ENCODE measurements at places on chromosomes 3 and 15.

GRCh38 chr3:138362538-138362937 is 14.2 kb downstream of the MRAS start:
- DNase-seq: no peak

- no peak for DNase-seq
Measured at GRCh38 chr3:197216914-197217313, 81.5 kb downstream of the DLG1 start.

DNA sequence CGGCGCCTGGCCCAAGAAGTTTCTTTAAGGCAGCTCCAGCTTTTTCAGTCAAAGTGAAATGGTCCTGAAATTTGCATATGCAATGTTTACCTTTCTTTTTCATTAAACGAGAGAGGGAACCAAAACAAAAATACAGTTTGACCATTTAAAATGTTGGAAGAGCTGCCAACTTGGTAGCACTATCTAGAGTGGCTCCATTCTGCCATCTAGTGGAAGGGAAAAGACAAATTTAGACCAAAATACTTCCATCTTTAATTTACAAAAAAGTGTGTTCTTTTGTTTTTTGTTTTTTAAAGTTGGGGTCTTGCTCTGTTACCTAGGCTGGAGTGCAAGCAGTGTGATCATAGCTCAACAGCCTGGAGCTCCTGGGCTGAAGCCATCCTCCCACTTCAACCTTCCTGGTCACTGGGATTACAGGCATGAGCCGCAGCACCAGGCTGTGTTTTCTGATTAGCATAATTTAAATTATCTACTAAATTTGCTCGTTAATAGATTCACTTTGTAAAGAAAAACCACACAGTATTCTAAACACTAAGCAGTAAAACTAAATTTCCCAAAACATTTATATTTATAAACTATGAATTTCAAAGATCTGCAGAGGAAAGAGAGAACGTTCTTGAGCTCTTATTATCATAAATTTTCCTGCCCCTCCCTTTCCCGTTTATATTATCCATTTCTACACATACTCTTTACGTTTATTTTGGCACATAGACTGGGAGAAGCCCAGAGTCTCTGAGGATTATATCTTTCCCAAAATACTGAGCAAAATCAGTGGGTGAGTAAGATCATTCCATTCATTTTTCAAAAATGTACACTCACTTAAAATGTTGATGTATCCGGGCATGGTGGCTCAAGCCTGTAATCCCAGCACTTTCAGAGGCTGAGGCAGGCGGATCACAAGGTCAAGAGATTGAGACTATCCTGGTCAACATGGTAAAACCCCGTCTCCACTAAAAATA is 15.4 kb upstream of the RFC4 start:
- DNase-seq: no peak

DNA sequence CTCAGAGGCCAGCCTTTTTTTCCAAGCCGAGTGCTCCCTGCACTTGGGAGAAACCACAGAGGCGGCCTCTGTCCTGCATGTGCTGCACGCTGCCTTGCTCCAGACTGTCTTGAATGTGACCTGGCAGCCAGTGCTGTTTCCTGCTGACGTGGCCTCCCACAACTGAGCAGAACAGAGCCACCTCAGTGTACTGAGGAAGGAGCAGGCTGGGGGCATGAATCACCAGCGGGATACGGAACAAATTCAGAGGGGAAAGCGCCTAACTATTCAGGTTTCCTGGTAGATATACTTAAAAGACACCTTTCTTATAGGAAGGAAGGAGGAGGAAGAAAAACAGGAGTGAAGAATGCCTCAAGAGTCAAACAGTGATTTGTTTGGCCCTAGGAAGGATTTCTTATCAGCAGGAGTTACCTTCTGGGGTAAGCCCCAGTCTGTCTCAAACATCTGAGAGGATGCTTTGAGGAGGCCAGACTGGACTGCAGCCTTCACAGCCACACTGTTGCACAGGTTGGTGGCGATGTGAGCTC is 114.0 kb downstream of the FNDC3B start:
- peak; percentile 48 for DNase-seq

GRCh38 chr15:27831384-27832236 is 267.5 kb downstream of the OCA2 start:
- no peak for DNase-seq

- DNase-seq: no peak
Measured at GRCh38 chr3:66297260-66297873, 76.6 kb downstream of the SLC25A26 start.

GRCh38 chr3:150324788-150325187 is 83.3 kb upstream of the TSC22D2 start:
- DNase-seq: no peak

GRCh38 chr3:59502806-59503205 is 453.0 kb upstream of the CFAP20DC start:
- DNase-seq: no peak

All from activated naive CD8-positive, alpha-beta T cell treated with anti-CD3 and anti-CD28 coated beads, Interleukin-2, amount 10 ng/mL, durations not matched to agents 7 days and 5 days (primary cell).